Esophagus squamous epithelium (tissue), 5 donors: ENCODE measurements at places on chromosomes 5 and 9.
A peak's percentile ranks its signal among the peaks of the same experiment; 100 is the strongest.

GRCh38 chr9:1871626-1872419 lies 143.3 kb upstream of the SMARCA2 start:
- H3K36me3 ChIP-seq = no peaks in the 10 kb centered on the region
- no peaks in the 10 kb centered on the region for H3K27me3 ChIP-seq
- H3K4me1 ChIP-seq = no peaks in the 10 kb centered on the region
- no peak for DNase-seq
- H3K4me3 ChIP-seq = no peak overlapping the region

DNA sequence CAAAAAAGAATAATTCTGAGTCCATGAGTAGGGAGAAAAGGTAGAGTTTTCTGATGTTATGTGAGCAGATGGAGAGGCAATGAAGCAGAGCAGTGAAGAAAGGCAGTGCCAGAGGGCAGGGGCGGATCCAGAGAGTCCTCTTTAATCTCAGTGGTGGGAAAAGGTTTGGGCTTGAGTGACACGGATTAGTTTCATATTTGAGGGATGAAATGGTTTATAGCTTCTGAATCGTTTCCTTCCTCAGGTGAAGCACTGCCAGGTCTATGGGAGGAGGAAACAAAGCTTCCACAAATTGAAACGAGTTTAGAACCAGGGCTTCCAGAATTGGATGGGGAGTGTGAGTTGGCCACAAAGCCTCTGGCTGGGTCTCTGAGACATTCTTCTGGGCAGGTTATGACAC lies 517.0 kb upstream of the PAPPA start:
- H3K36me3 ChIP-seq = no peaks in the 10 kb centered on the region
- peaks cover 1% of the 10 kb centered on the region for H3K4me1 ChIP-seq
- H3K27ac ChIP-seq = no peak overlapping the region
- H3K4me3 ChIP-seq = no peak overlapping the region

- no peak for DNase-seq
- H3K36me3 ChIP-seq = no peaks in the 10 kb centered on the region
- no peaks in the 10 kb centered on the region for H3K27me3 ChIP-seq
- no peak overlapping the region for H3K4me3 ChIP-seq
- no peak overlapping the region for H3K27ac ChIP-seq
Observed at GRCh38 chr5:180433032-180433422, 61.2 kb upstream of the CNOT6 start.

DNA sequence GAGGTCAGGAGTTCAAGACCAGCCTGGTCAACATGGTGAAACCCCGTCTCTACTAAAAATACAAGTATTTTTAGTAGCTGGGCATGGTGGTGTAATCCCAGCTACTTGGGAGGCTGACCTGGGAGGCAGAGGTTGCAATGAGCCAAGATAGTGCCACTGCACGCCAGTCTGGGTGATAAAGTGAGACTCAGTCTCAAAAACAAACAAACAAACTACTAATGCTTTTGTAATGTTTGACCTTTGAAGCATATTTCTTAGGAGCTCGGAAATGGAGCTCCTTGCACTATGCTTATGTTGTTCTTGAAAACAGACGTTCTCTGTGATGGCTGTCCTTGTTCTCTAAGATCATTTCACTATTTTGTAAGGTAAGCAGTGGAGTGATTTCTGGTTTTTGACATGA lies 6.0 kb downstream of the F2RL2 start:
- no peak overlapping the region for H3K4me3 ChIP-seq
- H3K36me3 ChIP-seq = no peaks in the 10 kb centered on the region
- no peak for DNase-seq
- no peak overlapping the region for H3K27ac ChIP-seq
- no peaks in the 10 kb centered on the region for H3K27me3 ChIP-seq

GRCh38 chr5:96348536-96348935 lies 84.5 kb downstream of the PCSK1 start:
- no peaks in the 10 kb centered on the region for H3K27me3 ChIP-seq
- no peaks in the 10 kb centered on the region for H3K4me1 ChIP-seq
- DNase-seq = no peak
- H3K27ac ChIP-seq = no peak overlapping the region

- no peak for DNase-seq
- H3K4me1 ChIP-seq = no peaks in the 10 kb centered on the region
- H3K27ac ChIP-seq = no peak overlapping the region
- H3K4me3 ChIP-seq = no peak overlapping the region
- H3K27me3 ChIP-seq = no peaks in the 10 kb centered on the region
Observed at GRCh38 chr5:102375876-102376275, 79.8 kb upstream of the SLCO4C1 start.

- H3K4me1 ChIP-seq = peaks cover 26% of the 10 kb centered on the region
- no peak for DNase-seq
- H3K36me3 ChIP-seq = peaks cover 11% of the 10 kb centered on the region
- peak overlapping the region; percentile 53 for H3K4me3 ChIP-seq
- peak overlapping the region; percentile 90 for H3K27ac ChIP-seq
Observed at GRCh38 chr9:93567271-93567959, 9.0 kb upstream of the PHF2 start.

- no peaks in the 10 kb centered on the region for H3K36me3 ChIP-seq
- H3K27me3 ChIP-seq = no peaks in the 10 kb centered on the region
- H3K27ac ChIP-seq = no peak overlapping the region
- peaks cover 5% of the 10 kb centered on the region for H3K4me1 ChIP-seq
Observed at GRCh38 chr9:107708791-107709190, 219.2 kb upstream of the KLF4 start.

DNA sequence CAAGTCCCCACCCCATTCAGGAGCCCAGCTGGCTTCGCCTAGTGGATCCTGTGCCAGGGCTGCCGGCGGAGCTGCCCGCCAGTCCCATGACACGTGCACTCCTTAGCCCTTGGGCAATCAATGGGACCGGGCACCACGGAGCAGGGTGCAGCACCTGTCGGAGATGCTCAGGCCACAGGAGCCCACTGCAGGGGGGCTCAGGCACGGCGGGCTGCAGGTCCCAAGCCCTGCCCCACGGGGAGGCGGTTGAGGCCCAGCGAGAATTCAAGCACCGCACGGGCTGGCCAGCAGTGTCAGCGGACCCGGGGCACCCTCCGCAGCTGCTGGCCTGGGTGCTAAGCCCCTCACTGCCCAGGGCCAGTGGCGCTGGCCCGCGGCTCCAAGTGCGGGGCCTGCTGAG lies 969.7 kb upstream of the CDH10 start:
- H3K27ac ChIP-seq = no peak overlapping the region
- no peak for DNase-seq
- no peaks in the 10 kb centered on the region for H3K27me3 ChIP-seq
- no peak overlapping the region for H3K4me3 ChIP-seq
- no peaks in the 10 kb centered on the region for H3K4me1 ChIP-seq

DNA sequence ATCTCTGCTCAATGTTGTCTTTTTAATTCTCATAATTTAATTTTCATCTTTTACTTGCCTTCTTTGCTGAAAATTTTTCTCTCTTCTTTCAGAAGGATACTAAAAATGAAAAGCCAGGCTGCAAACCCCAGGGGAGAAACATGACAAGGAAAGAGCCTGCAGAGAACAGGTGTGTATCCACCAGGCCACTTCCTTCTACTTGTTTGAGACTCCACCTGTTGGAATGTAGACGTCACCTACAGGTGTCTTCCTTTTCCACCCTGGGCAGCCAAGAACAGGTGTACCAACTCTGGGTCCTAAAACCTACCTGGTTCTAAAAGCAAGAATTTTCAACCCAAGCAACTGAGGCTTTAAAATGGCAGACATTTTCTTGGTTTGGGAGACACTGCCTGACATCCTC lies 166.8 kb downstream of the ATP10B start:
- no peaks in the 10 kb centered on the region for H3K27me3 ChIP-seq
- H3K36me3 ChIP-seq = no peaks in the 10 kb centered on the region
- no peaks in the 10 kb centered on the region for H3K4me1 ChIP-seq
- no peak for DNase-seq
- H3K27ac ChIP-seq = no peak overlapping the region
- H3K4me3 ChIP-seq = no peak overlapping the region

DNA sequence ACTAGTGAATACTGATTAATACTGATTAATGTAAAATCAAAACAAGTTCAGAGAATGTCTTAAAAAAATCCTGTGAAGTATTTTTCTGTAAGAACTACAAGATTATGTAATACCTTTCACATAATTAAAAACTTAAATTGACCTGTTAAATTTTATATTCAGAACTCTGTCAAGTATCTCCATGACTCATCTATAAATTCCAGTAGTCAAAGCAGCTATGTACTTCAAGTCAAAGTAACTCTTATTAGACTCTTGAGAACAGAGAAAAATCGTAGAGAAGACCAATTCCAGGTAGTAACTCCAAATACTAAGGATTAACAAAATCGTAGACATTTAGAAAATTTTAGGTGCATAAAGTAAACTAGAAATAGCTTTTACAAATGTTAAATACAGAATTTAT lies 77.1 kb downstream of the HOMER1 start:
- H3K36me3 ChIP-seq = no peaks in the 10 kb centered on the region
- no peak for DNase-seq
- H3K27me3 ChIP-seq = no peaks in the 10 kb centered on the region
- no peaks in the 10 kb centered on the region for H3K4me1 ChIP-seq

GRCh38 chr5:18114151-18114757 lies 480.0 kb downstream of the TAF11L14 start:
- no peaks in the 10 kb centered on the region for H3K4me1 ChIP-seq
- H3K36me3 ChIP-seq = no peaks in the 10 kb centered on the region
- no peak overlapping the region for H3K4me3 ChIP-seq
- no peaks in the 10 kb centered on the region for H3K27me3 ChIP-seq
- H3K27ac ChIP-seq = no peak overlapping the region
- DNase-seq = no peak

- no peak for DNase-seq
- no peak overlapping the region for H3K27ac ChIP-seq
- H3K4me3 ChIP-seq = no peak overlapping the region
Observed at GRCh38 chr5:1951165-1951816, 68.6 kb upstream of the IRX4 start.

DNA sequence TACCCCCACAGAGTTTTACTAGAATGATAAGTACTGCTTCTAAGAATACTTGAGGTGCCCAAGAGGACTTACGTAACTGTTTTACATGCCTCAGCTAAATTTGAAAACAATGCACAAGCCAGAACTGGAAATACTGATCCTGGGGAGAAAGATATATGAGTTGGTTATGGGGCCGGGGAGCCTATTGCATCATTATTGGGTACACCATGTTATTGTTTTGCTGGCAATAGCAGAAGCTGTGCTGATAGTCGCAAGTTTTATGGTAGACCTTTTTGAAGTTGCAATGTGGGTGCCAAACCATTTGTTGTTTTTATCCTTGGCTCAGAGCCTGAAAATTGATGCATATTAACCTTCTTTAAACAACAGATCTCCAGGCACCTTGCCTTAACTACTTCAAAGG lies 108.4 kb upstream of the DHFR start:
- no peaks in the 10 kb centered on the region for H3K27me3 ChIP-seq
- no peaks in the 10 kb centered on the region for H3K4me1 ChIP-seq
- H3K4me3 ChIP-seq = no peak overlapping the region
- H3K27ac ChIP-seq = no peak overlapping the region
- no peaks in the 10 kb centered on the region for H3K36me3 ChIP-seq
- no peak for DNase-seq

DNA sequence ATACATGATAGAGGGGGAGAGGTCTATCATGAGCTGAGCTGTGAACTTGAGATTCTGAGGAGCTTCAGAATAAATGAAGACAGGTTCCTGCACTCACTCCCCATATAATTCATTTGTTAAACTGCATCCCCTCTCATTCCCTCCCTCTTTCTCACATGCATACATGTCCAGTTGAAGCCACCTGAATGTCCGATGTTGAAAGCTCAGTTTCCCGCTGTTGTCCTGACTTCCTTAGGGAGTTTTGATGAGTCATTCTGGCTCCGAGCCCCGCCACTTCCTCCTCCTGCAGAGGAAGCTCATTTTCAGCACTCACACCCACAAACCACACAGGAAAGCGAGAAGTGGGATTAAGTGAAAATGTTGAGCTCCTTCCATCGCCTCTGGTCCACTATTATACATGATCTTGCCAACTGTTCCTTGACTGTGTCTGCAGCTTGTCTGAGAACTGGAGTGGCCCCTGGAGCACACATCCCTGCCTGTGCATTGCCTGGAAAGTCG lies 121.2 kb downstream of the CEMIP2 start:
- no peaks in the 10 kb centered on the region for H3K27me3 ChIP-seq
- no peak overlapping the region for H3K4me3 ChIP-seq
- no peak for DNase-seq
- H3K27ac ChIP-seq = no peak overlapping the region

DNA sequence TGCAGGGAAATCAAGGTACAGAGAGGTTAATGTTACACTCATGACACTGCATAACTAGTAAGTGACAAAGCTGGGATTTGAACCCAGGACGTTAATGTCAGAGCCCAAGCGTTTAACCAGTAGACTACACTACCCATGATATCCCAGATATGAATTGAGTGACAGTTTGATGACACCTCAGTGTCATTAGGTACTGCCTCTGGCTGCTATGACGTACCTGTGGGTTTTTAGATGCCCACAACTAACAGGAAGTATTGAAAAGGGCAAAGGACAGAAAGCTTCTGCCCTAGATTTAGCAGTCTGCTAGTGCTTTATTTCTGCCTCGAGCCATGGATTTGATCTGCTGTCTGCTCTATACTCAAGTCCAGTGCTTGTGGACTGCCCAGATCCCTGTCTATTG lies 56.2 kb downstream of the GLRA1 start:
- no peak for DNase-seq
- no peaks in the 10 kb centered on the region for H3K36me3 ChIP-seq
- H3K27me3 ChIP-seq = no peaks in the 10 kb centered on the region
- H3K4me1 ChIP-seq = no peaks in the 10 kb centered on the region

- no peaks in the 10 kb centered on the region for H3K27me3 ChIP-seq
- peaks cover 24% of the 10 kb centered on the region for H3K4me1 ChIP-seq
- H3K27ac ChIP-seq = no peak overlapping the region
- H3K36me3 ChIP-seq = no peaks in the 10 kb centered on the region
- H3K4me3 ChIP-seq = no peak overlapping the region
Observed at GRCh38 chr9:120650352-120650751, 63.9 kb downstream of the MEGF9 start.

DNA sequence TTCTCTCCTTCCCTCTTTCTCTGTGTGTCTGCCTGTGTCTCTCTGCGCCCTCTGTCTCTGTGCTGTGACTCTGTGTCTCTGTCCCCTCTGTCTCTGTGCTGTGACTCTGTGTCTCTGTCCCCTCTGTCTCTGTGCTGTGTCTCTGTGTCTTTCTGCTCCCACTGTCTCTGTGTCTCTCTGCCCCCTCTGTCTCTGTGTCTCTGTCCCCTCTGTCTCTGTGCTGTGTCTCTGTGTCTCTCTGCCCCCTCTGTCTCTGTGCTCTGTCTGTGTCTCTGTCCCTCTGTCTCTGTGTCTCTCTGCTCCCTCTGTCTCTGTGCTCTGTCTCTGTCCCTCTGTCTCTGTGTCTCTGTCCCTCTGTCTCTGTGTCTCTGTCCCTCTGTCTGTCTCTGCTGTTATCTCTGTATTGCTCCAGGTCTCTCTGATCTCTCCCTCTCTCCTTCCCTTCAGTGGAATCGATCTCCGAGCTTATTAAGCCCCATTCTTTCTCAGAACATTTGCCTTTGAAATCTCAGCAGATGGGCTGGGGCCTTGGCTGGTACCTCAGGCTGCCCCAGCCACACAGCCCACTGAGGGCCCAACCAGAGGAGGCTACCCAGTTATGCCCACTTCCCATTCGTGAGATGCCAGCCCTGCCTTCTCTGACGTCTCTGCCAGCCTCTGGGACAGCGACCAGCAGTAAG lies 33.4 kb upstream of the FIBCD1 start:
- H3K4me3 ChIP-seq = no peak overlapping the region
- H3K36me3 ChIP-seq = no peaks in the 10 kb centered on the region
- H3K4me1 ChIP-seq = no peaks in the 10 kb centered on the region
- no peaks in the 10 kb centered on the region for H3K27me3 ChIP-seq
- no peak for DNase-seq
